ENCODE measurements at places on chromosomes 5 and 9.

DNA sequence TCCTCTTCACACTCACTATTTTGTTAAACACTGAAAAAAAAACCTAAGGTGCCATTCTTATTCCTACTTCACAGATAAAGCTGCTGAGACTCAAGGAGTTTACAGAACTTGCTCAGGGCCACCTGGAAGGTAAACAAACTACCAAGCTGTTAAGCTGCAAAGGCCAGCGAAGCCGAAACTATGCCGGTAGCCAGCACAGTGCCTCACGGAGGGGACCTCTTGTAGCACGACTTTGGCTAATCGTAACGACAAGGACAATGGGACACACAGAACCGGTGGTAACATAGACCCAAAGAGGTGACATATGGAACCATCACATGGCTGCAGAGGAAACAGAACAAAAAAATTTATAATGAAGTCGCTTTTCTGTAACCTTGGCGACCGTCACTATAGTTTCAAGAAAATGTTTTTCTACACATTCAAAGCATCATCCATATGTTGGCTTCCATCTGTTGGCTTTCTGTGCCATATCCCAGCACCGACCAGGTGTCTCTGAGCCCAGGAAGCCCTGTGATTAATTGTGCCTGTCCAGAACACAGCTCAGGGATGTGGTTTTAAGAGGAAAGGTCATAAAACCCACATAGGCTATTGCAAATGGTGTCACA is 60.3 kb downstream of the S1PR3 start:
- DNase-seq: no peak

- DNase-seq: peak; percentile 73
Observed at GRCh38 chr5:156560002-156560401, 233.0 kb downstream of the SGCD start.

- no peak for DNase-seq
Observed at GRCh38 chr5:113302120-113302519, 132.7 kb downstream of the TSSK1B start.

DNA sequence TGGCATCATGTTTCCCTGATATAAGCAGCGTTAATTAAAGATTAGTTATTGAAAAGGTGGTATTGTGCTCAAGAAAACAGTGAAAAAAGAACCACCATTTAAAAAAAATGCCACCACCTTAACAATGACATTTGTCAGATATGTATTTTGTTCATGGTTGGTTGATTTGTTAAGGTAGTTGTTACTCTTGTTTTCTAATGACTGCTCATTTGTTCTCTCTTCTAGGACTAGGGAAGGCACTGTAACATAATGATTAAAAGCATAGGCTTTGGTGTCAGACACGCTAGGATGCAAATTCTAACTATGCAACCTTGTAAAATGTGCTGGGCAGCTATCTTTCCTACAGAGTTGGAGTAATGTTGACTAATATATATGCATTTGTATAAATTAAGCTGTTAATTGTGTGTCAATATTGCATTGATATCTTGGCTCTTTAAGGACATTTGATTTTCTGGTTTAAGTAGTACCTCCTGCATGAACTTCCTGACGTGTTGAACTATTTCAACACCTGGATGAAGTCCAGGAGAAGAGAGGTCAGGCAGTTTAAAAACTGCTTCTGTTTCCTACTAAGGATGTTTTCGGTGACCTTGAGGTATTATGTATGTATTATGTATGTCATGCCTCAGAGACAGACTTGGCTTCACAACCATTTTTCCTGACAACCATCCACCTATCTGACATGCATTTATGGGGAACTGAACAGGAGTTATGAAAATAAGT is 77.8 kb downstream of the MUSK start:
- DNase-seq: no peak

- DNase-seq: no peak
Observed at GRCh38 chr5:89346573-89346972, 463.6 kb upstream of the MEF2C start.

- DNase-seq: no peak
Observed at GRCh38 chr5:88693071-88693932, 189.7 kb downstream of the MEF2C start.

GRCh38 chr9:129465834-129466535 is 154.9 kb downstream of the C9orf50 start:
- no peak for DNase-seq

DNA sequence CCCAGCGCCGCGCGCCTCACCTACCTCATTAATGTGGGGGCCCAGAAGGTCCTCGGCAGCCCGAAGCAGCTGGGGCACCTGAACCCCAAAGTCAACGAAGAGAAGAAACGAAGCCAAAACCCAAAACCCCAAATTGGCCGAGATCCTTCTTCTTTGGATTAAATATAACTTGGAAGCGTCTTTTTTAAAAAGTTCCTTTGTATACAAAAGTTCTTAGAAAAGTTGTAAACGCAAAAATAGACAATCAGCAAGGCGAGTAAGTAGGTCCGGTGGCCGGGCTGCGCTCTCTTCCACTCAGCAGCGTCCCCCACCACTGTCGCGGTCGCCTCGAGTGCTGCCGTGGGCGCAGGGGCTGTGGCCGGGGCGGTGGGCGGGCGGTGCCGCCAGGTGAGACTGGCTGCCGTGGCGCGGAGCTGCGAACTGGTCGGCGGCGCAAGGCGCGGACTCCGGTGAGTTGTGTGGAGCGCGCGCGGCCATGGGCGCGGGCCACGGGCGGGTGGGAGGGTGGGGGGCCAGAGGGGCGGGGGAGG is 360 bp downstream of the KLF4 start:
- DNase-seq: no peak

DNA sequence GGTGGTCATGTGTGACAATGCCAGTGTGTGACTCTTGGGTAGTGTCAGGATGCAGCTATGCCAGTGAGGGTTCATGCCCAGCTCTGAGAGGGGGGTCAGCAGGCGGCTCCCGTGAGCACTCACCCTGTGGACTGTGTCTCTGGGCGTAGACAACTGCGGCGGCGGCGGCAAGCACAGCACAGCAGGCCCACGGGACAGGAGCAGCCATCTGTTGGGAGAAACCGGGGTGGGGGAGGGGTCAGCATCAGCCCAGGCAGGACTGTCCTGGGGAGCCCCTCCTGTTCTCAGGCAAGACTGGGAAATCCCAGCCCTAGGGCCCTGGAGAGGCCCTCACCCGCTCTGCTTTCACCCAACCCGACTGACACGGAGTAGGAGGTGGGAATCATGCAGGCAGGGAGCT is 20.8 kb downstream of the CNTFR start:
- DNase-seq: no peak

DNA sequence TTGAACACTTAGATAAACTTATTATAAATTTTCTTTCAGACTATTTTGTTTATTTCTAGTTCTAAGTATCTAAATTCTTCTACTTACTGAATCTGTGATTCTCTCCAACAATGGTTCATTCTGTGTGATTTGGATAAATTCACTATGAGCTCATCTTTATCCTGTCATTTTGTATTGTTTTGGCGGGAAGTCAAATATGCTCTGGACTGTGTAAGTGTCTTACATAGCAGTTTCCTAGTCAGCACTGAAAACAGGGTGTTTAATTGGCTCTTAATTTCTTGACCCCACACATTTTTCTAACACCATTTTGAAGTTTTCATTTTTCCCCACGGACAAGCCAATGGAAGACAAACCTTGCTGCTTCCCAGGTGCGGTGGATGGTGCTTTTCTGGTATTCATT is 207.0 kb upstream of the ACO1 start:
- DNase-seq: no peak

- DNase-seq: no peak
Observed at GRCh38 chr5:139079991-139080610, 118.1 kb downstream of the SIL1 start.

GRCh38 chr5:74596927-74597326 is 43.6 kb downstream of the ENC1 start:
- no peak for DNase-seq

- DNase-seq: no peak
Observed at GRCh38 chr9:14733133-14733532, 10.6 kb upstream of the CER1 start.

- DNase-seq: no peak
Observed at GRCh38 chr9:75233011-75233410, 144.7 kb downstream of the OSTF1 start.

GRCh38 chr9:96505316-96505991 is 55.5 kb downstream of the HABP4 start:
- DNase-seq: peak; percentile 48

DNA sequence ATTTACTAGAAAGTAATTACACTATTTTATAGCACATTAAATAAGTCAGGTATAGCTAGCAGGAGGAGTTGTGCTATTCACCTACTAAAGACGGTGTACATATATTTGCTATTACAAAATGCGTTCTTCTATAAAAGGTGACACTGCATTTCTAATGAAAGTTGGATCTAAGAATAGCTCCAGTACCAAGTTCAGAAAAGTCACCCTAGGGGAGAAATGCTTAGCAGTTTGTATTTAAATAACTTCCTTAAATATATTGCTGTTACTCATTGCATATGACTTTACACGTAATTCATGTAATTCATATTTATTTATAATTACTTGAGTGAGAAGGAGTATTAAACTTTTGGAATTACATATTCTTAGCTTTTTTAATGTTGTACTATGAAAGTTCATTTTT is 7.0 kb upstream of the SUB1 start:
- DNase-seq: no peak

- no peak for DNase-seq
Observed at GRCh38 chr5:173790177-173790719, 97.9 kb upstream of the CPEB4 start.

GRCh38 chr9:2599896-2600295 is 21.7 kb upstream of the VLDLR start:
- DNase-seq: peak; percentile 9

DNA sequence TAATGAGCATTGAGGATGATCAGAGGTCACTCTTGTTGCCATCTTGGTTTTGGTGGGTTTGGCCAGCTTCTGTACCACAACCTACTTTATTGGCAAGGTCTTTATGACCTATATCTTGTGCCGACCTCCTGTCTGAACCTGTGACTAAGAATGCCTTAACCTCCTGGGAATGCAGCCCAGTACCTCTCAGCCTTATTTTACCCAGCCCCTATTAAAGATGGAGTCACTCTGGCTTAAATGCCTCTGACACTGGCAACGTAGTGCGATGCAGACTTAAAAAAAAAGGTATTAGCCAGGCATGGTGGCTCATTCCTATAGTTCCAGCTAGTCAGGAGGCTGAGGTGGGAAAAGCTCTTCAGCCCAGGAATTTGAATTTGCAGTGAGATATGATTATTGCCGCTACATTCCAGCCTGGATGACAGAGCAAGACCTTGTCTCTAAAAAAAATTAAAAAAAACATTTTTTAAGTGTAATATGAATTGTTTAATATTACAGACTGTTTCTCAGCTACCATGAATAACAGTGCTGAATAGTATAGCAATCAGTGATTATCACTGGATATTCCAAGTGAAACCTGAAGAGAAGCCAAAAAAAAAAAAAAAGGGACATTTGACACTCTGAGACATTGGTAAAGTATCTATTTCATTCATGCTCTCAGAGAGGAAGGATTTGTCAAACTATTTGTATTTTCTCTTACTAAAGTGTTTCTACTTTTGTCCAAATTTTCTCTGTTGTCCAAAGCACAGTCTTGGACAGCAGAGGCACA is 18.3 kb upstream of the STOM start:
- DNase-seq: no peak

DNA sequence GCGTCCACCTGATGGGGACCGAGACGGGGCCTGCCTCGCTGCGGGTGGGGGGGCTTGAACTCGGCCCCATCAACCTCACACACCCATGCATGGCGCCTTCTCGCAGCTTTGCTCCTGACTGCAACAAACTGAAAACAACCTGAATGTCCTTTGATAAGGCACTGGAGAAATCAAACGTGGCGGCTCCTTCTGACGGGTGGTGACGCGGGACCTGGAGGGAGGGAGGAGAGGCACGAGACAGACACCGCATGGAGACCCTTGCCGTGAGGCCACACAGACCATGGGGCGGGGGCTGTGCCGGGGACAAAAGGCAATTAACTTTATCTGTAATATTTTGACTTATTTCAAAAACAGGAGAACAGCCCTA is 48.6 kb downstream of the NACC2 start:
- no peak for DNase-seq

DNA sequence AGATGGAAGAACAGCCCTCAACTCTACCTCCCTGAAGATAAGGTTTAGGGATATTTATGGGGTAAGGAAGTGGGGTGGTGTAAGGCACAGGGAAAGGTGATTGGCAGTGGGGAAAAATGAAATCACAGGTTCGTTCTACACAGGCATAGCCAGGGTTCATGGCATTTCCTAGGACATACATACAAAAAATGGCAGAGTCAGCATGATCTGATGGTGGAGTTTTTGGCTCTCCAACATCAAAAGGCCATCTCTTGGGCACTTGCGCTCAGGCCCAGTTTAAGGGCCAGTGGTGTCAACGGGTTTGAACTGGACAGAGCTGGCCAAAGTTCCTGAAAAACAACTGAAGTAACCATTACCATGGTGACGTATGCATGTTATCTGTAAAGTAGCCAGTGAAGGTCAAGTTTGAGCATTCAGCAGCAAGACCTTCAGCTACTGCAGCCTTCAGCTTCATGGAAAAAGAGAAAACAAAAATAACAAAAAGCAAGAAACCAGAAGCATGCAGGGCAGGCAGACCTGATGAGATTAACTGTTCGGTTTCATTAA is 92.8 kb downstream of the SMARCA2 start:
- DNase-seq: no peak

- DNase-seq: no peak
Observed at GRCh38 chr9:11457825-11458790, 845.3 kb upstream of the PTPRD start.

DNA sequence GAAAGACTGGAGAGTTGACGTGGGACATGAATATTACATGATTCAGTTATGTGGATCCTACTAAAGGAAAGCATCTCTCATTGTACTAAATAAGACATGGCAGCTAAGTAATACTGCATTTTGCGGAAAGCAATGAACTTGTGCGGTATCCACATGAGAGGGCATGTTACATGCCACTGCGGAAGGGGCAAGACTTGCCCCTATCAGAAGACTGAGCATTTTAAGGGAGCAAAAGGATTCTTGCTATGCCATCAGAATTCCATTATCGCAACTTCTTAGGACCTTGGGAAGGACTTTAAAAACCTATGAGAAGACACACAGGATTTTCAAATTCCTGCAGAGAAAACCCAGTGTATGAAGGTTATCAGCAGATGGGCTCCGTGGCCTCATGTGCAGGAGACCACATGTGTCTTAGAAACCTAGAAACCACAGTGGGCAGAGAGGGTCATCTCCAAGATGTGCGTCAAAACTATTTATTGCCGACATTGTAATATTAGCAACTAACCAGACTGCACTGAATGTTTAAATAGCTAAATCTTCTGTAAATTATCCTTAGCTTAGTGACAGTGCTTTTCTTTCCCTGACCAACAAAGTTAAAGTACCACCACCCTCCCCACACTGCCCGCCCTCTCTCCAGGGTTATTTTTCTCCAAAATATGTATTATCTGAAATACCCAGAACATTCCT is 457.7 kb downstream of the ICE1 start:
- no peak for DNase-seq

- DNase-seq: no peak
Observed at GRCh38 chr9:91766315-91767069, 183.5 kb downstream of the ROR2 start.

GRCh38 chr5:161027763-161028162 is 175.8 kb upstream of the ATP10B start:
- no peak for DNase-seq
